ENCODE measurements at places on chromosomes 13 and 19. TPM values are rescaled to one million over a fixed set of nuclear protein-coding genes. Genes with fewer than 3 reads are reported as not detected.

GRCh38 chr19:34787059-34787824, 14.2 kb upstream of the ZNF599 start:
- no peaks in the 10 kb centered on the region for H3K36me3 ChIP-seq
- H3K4me3 ChIP-seq = no peak overlapping the region
- H3K4me1 ChIP-seq = no peaks in the 10 kb centered on the region
- H3K27me3 ChIP-seq = no peaks in the 10 kb centered on the region
- H3K27ac ChIP-seq = no peak overlapping the region
- DNase-seq = peak; percentile 6

DNA sequence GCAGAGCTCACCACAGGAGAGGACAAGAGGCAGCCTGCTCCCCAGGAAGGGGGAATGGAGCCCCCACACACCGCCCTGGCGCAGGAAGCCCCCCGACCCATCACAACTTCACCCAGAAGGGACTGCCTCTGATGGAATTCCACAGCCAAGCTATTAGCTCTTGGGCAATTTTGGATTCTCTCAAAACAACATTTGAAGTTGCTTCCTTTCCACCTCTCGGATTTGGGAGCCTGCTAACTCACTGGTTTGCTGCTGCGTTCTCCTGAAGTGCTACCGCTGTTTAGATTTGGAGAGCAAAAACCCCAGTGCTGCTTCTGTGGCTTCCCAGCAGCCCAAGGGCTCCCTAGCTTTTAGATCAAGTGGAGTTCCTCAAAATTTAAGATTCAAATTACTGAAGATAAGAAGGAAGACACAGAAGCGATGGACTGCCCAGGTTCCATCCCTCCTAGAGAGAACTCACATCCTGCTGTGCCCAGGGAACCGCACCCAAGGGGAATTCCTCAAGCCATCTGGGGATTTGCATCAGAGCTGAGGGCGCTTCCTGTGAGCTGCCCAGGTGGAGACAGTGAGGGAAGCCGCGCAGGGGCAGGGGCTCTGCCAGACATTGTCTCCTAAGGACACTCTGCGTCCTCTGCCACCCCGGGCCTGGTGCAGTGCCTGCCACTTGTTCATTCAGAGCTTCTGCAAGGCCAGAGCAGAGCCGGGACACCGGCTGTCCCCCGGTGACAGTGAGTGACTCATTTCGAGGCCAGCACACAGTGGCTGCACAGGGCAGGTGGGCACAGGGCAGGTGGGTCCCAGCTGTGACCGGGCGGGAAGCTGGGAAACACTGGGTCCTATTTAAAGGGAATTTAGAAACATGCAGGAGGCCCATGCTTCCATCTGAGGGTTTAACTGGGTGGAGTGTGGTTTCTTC, 45.5 kb downstream of the COL4A1 start:
- peaks cover 17% of the 10 kb centered on the region for H3K36me3 ChIP-seq
- H3K27ac ChIP-seq = peak overlapping the region; percentile 87
- peak; percentile 80 for DNase-seq
- peak overlapping the region; percentile 54 for H3K4me3 ChIP-seq

CLC gene
- not detected for total RNA-seq

DNA sequence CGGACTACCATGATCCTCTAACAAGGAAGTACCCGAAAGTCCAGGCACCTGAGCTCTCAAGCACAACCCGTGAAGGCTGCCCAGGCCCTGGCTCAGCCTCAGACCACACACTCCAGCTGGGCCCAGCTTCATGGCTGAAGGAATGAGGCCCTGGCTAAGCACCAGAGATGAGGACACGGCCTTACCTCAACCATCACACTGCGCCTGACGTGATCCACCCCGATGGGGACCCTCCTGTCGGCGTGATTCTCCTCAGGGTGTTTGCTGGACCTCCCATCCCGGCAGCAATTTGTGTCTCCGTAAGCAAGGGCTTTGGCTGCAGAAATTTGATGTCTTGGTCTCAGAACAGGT, 56.5 kb downstream of the F2RL3 start:
- peaks cover 31% of the 10 kb centered on the region for H3K36me3 ChIP-seq
- H3K27ac ChIP-seq = no peak overlapping the region
- H3K4me1 ChIP-seq = no peaks in the 10 kb centered on the region
- H3K4me3 ChIP-seq = no peak overlapping the region
- H3K27me3 ChIP-seq = no peaks in the 10 kb centered on the region

DNA sequence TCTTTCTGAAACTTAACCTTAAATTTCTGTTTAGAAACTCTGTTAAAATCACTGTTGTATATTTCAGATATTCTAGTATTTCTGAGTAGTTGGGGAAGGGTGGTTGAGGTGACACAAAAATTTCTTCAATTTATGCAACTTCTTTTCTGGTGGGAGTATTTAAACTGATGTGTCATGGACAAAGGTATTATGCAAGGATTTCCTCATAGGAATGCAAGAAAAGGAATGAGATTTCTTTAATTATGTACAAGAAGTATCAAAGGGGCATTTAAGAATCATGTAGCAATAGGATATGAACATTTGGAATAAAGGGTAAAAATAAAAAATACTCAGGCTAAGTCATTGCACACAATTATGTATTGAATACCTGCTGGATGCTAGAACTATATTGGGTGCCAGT, 575.8 kb upstream of the KLF12 start:
- H3K4me3 ChIP-seq = no peak overlapping the region
- H3K36me3 ChIP-seq = no peaks in the 10 kb centered on the region
- no peaks in the 10 kb centered on the region for H3K27me3 ChIP-seq
- no peaks in the 10 kb centered on the region for H3K4me1 ChIP-seq
- H3K27ac ChIP-seq = no peak overlapping the region
- no peak for DNase-seq

DNA sequence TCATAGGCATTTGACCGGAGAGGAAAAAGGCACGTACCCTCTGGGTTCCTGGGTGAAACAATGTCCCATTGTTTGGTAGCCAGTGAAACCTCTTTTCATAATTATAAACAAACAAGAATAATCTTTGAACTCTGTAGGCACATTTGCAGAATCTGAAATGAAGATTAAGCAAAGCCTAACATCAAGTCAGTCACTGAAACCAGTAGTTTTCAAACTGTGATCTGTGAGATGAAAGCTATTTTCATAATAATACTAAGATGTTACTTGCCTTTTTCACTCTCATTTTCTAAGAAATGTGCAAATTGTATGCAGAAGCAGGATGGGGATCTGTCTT, 105.4 kb downstream of the WDFY2 start:
- no peak overlapping the region for H3K27ac ChIP-seq
- no peak for DNase-seq
- H3K27me3 ChIP-seq = no peaks in the 10 kb centered on the region
- no peak overlapping the region for H3K4me3 ChIP-seq

DNA sequence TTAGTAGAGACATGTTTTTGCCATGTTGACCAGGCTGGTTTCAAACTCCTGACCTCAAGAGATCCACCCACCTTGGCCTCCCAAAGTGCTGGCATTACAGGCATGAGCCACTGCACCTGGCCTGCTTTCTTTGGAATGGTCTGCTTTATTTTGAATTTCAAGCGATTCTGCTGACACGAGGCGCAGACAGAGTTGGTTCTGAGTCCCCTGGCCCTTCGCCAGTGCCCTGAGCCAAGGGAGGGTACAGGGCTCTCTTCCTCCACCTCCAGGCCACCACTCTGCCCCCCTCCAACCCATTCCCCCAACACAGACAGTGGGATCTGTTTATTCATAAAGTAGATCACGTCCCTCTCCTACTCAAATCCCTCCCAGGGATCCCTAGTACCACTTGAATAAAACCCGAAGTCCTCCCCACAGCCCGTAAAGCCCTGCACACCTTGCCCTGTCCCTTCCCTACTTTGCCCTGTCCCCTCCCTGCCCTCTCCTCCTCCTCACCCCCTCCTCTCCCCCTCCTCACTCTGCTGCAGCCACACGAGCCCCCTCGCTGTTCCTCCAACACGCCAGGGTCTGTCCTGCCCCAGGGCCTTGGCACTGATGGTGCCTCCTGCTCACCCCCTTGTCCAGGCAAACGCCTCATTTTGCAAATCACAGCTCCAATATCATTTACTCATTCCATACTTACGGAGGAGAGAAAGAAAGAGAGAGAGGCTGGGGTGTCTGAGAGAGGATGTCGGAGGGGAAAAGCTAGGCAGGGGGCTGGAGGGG, 22.4 kb downstream of the ZNRF4 start:
- no peaks in the 10 kb centered on the region for H3K36me3 ChIP-seq
- no peak overlapping the region for H3K27ac ChIP-seq
- H3K27me3 ChIP-seq = peaks cover 25% of the 10 kb centered on the region
- no peak for DNase-seq
- H3K4me1 ChIP-seq = peaks cover 2% of the 10 kb centered on the region
- no peak overlapping the region for H3K4me3 ChIP-seq

GRCh38 chr19:2618611-2619010, 83.9 kb downstream of the GNG7 start:
- H3K27ac ChIP-seq = peak overlapping the region; percentile 75
- H3K36me3 ChIP-seq = no peaks in the 10 kb centered on the region
- H3K27me3 ChIP-seq = no peaks in the 10 kb centered on the region
- H3K4me3 ChIP-seq = no peak overlapping the region
- peaks cover 37% of the 10 kb centered on the region for H3K4me1 ChIP-seq

CPAMD8 gene
- total RNA-seq = 294 TPM

IL17D gene
- total RNA-seq = 10.7 TPM

- H3K4me3 ChIP-seq = no peak overlapping the region
- peaks cover 6% of the 10 kb centered on the region for H3K4me1 ChIP-seq
- DNase-seq = no peak
- no peaks in the 10 kb centered on the region for H3K27me3 ChIP-seq
These were observed 6.4 kb downstream of the ERCC2 start for GRCh38 chr19:45363861-45364459.

LYPD5 gene
- total RNA-seq = not detected

DNA sequence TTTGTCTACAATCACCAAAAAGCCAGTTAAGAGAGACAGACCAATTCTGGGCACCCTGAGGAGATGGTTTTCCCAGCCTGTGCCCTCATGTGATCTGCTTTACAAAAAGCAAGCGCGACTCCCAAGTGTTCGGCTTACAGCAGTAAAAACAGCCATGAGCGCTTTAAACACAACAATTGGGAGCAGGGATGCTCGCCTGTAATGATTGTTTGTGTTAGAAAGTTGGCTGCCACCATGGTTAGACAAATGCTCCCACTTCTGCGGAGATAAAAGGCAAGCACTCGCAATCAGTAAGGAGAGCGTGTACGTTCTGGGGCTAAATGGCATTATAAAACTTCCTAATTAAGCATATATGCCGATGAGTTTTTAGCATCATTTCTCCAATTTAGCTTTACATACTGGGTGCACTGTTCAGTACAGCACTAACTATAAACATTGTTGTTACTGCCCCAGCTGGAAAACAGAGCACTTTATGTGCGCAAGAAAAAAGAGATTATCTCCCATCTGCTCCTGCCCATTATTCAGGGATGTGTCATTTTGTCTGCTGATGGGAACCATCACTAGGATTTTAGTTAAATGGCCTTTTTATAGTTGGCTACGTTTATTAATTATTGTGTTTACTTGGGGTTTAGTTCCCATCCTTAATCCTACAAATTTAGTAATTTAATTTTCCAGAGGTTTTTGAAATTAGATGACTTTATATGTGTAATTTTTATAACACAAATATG, 309.3 kb upstream of the MAB21L1 start:
- H3K4me1 ChIP-seq = peaks cover 6% of the 10 kb centered on the region
- H3K36me3 ChIP-seq = no peaks in the 10 kb centered on the region
- H3K27me3 ChIP-seq = no peaks in the 10 kb centered on the region
- H3K4me3 ChIP-seq = no peak overlapping the region
- no peak overlapping the region for H3K27ac ChIP-seq

- no peaks in the 10 kb centered on the region for H3K36me3 ChIP-seq
- H3K27ac ChIP-seq = no peak overlapping the region
- peaks cover 27% of the 10 kb centered on the region for H3K4me1 ChIP-seq
- H3K4me3 ChIP-seq = no peak overlapping the region
- no peak for DNase-seq
- no peaks in the 10 kb centered on the region for H3K27me3 ChIP-seq
These were observed 24.1 kb downstream of the RFX2 start for GRCh38 chr19:6086068-6086788.

DNA sequence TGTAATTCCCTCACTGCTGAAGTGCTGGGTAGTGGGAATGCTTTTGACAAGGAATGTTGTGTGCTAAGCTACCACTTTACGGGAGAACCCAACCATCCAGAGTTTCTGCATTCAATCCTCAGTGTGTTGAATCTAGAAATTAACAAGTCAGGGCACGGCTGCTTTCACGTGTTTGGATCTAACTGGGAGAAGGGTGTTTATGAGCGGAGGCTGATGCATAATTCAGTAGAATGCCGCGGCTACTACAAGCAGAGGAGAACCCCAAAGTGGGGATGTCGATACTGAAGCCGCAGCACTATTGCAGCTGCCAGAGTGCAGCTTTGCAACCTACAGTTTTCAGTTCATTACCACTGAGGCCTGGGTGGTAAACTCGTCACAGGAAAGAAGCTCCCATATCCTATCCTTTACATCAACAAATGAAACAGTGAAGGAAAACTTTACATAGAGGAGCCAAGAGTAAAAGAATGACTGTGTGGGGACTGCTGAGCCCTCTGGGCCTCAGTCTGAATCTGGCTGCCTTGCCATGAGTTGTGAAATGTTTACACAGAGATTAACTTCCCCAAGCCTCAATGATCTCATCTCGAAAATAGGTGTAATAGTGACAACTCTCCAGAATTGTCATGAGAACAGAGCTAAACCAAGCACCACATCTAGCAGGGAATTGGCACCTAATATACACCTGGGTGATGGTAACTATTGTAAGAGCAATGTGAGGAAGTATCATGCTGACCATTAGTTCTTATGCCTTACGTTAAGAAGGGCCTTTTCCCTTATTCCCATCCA, 531.7 kb downstream of the MYO16 start:
- no peaks in the 10 kb centered on the region for H3K36me3 ChIP-seq
- peaks cover 62% of the 10 kb centered on the region for H3K4me1 ChIP-seq
- H3K27ac ChIP-seq = peak overlapping the region; percentile 40
- no peak overlapping the region for H3K4me3 ChIP-seq

ERF gene
- total RNA-seq = 66.8 TPM

DNA sequence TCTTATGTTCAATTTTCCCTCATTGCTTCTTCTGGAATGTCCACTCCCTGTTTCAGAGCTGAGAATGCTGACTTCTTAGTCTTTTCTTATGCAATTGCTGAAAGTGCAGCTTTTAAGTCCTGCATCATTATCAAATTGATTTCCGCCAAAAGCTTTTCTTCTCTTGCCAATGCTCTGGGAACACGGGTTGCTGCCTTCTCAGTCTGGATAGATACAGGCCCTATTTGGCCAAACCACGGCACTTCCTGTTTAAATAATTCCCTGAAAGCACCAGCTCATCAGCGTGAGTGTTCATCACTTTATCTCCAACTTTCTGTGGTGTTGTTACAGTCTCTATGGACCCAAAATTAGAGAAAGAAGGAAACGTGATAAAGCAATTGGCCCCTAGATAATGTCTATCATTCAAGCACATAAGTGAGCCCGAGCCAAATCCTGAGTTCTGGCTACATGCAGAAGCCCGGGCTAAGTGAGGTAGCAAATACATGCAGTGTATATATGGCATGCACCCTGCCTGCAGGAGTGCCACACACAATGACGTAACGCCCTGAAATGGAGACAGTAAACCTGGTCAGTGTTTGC, 85.7 kb downstream of the CYSLTR2 start:
- no peak overlapping the region for H3K4me3 ChIP-seq
- H3K27me3 ChIP-seq = no peaks in the 10 kb centered on the region
- no peak overlapping the region for H3K27ac ChIP-seq
- no peaks in the 10 kb centered on the region for H3K36me3 ChIP-seq
- no peak for DNase-seq
